Left lung (tissue), 14 donors: ENCODE measurements at places on chromosomes 2 and 18. TPM values are rescaled to one million over a fixed set of nuclear protein-coding genes. Genes with fewer than 3 reads are reported as not detected.

MGAT4A gene
- polyA plus RNA-seq = 15.4 TPM

DHRS9 gene
- 0.41 TPM for polyA plus RNA-seq

RGPD4 gene
- polyA plus RNA-seq = not detected

GNLY gene
- polyA plus RNA-seq = 0.90 TPM

SOWAHC gene
- polyA plus RNA-seq = 12.1 TPM

TTR gene
- 0.32 TPM for polyA plus RNA-seq

IL36B gene
- polyA plus RNA-seq = not detected

DNA sequence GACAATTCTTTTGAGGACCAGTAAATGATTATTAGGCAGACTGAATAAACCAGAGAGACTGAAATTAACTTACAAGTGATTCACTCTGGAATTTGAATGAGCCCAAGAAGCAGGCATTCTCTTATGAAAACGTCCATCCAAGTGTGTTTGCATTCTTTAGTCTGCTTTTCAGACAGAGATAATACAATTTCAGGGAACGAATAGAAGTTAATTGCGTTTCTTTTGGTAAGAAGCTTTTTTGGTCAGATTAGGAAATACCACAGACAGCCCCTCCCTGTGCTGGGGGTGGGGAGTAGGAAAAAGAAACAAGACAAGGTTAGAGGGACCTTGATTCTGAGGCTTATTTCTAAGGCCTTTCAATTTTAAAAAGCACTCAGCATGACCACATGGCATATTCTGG lies 874.4 kb downstream of the SUCLG1 start:
- H3K36me3 ChIP-seq = no peaks in the 10 kb centered on the region
- H3K4me1 ChIP-seq = no peaks in the 10 kb centered on the region
- DNase-seq = no peak
- H3K27ac ChIP-seq = no peak overlapping the region

DNA sequence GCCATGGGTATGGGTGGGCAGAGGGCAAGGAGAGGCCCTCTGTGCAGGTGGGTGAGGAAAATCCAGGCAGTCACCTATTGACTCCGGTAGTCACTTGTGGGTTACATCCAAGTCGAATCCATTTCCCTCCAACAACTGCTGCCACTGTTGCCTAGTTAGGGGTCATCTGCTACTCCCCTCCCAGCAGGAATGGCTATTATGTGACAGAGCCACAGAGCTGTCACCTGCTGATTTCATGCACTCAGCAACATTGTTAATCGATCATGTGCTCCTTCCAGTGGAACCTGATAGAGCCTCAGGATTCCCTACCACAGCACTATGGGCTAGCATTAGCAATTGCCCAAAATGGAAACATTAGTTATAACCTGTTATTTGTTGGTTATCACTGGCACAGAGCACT lies 31.4 kb downstream of the POLR1A start:
- peaks cover 11% of the 10 kb centered on the region for H3K4me1 ChIP-seq
- H3K4me3 ChIP-seq = no peak overlapping the region
- no peaks in the 10 kb centered on the region for H3K27me3 ChIP-seq
- no peak for DNase-seq
- peaks cover 62% of the 10 kb centered on the region for H3K36me3 ChIP-seq

- no peak overlapping the region for H3K27ac ChIP-seq
- H3K4me3 ChIP-seq = no peak overlapping the region
- H3K36me3 ChIP-seq = no peaks in the 10 kb centered on the region
- H3K27me3 ChIP-seq = no peaks in the 10 kb centered on the region
- no peak for DNase-seq
These were observed 38.1 kb upstream of the TCF7L1 start for GRCh38 chr2:85095094-85095493.

DNA sequence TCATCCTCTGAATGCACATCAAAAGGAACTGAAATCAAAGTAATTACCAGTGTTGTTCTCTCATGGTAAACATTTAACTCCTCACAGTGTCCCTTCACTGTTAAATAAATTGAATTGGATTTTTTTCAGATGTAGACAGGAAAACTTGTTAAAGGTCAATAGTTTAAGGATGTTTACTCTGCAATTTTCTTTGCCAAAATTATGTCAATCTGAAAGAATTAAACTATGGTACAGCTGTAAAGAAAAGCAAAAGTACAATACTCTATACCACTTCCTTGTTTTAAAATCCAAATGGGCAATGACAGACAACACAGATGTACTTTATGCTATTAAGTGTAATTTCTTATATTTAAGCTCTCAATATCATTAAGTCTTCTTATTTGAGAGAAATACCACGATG lies 153.2 kb downstream of the WDPCP start:
- H3K27me3 ChIP-seq = no peaks in the 10 kb centered on the region
- no peak for DNase-seq
- H3K4me3 ChIP-seq = no peak overlapping the region
- peaks cover 4% of the 10 kb centered on the region for H3K4me1 ChIP-seq

- no peaks in the 10 kb centered on the region for H3K27me3 ChIP-seq
- peak overlapping the region; percentile 81 for H3K27ac ChIP-seq
- H3K4me1 ChIP-seq = peaks cover 27% of the 10 kb centered on the region
- DNase-seq = no peak
These were observed 35.4 kb downstream of the INSIG2 start for GRCh38 chr2:118123561-118124232.

GRCh38 chr18:3716116-3716660 lies 266.2 kb downstream of the TGIF1 start:
- no peaks in the 10 kb centered on the region for H3K4me1 ChIP-seq
- DNase-seq = no peak
- H3K4me3 ChIP-seq = no peak overlapping the region
- H3K27me3 ChIP-seq = no peaks in the 10 kb centered on the region
- no peak overlapping the region for H3K27ac ChIP-seq
- H3K36me3 ChIP-seq = no peaks in the 10 kb centered on the region

GRCh38 chr2:137969418-137969765 lies 5.1 kb downstream of the HNMT start:
- no peaks in the 10 kb centered on the region for H3K36me3 ChIP-seq
- no peaks in the 10 kb centered on the region for H3K27me3 ChIP-seq
- peaks cover 31% of the 10 kb centered on the region for H3K4me1 ChIP-seq
- peak; percentile 30 for DNase-seq
- no peak overlapping the region for H3K4me3 ChIP-seq

GRCh38 chr18:23200756-23201155 lies 65.5 kb downstream of the CABLES1 start:
- no peaks in the 10 kb centered on the region for H3K36me3 ChIP-seq
- no peak overlapping the region for H3K4me3 ChIP-seq
- H3K27me3 ChIP-seq = no peaks in the 10 kb centered on the region
- DNase-seq = no peak
- H3K4me1 ChIP-seq = no peaks in the 10 kb centered on the region
- no peak overlapping the region for H3K27ac ChIP-seq

- no peak overlapping the region for H3K4me3 ChIP-seq
- DNase-seq = no peak
- no peaks in the 10 kb centered on the region for H3K4me1 ChIP-seq
- no peaks in the 10 kb centered on the region for H3K27me3 ChIP-seq
- no peak overlapping the region for H3K27ac ChIP-seq
These were observed 93.4 kb upstream of the MAP4K3 start for GRCh38 chr2:39530411-39530866.

- no peaks in the 10 kb centered on the region for H3K36me3 ChIP-seq
- no peak overlapping the region for H3K4me3 ChIP-seq
- no peak overlapping the region for H3K27ac ChIP-seq
- H3K4me1 ChIP-seq = no peaks in the 10 kb centered on the region
These were observed 3.7 kb upstream of the UGT1A6 start for GRCh38 chr2:233689031-233689430.

- H3K27me3 ChIP-seq = no peaks in the 10 kb centered on the region
- DNase-seq = no peak
- H3K27ac ChIP-seq = no peak overlapping the region
- no peaks in the 10 kb centered on the region for H3K36me3 ChIP-seq
- no peaks in the 10 kb centered on the region for H3K4me1 ChIP-seq
These were observed 504.2 kb downstream of the ARHGAP15 start for GRCh38 chr2:143633419-143633818.

- H3K36me3 ChIP-seq = no peaks in the 10 kb centered on the region
- no peak for DNase-seq
- peaks cover 30% of the 10 kb centered on the region for H3K4me1 ChIP-seq
- no peaks in the 10 kb centered on the region for H3K27me3 ChIP-seq
- no peak overlapping the region for H3K4me3 ChIP-seq
These were observed 6.3 kb downstream of the B3GNT2 start for GRCh38 chr2:62202019-62202722.

- H3K27ac ChIP-seq = peak within 1 kb of the TSS; percentile 100
- peak within 1 kb of the TSS; percentile 63 for H3K4me3 ChIP-seq
- H3K27me3 ChIP-seq = no peaks in the 10 kb centered on the region
- peak; percentile 96 for DNase-seq
These were observed at the start of gene CHCHD5 for GRCh38 chr2:112584134-112584890. TSS of gene CHCHD5 (plus strand) at chr2:112584609. CDS start at chr2:112584648, 39 bp downstream.

GRCh38 chr2:17373041-17373440 lies 145.2 kb downstream of the RAD51AP2 start:
- H3K4me1 ChIP-seq = no peaks in the 10 kb centered on the region
- no peaks in the 10 kb centered on the region for H3K27me3 ChIP-seq
- H3K27ac ChIP-seq = no peak overlapping the region
- H3K36me3 ChIP-seq = no peaks in the 10 kb centered on the region
- DNase-seq = no peak
- no peak overlapping the region for H3K4me3 ChIP-seq

- DNase-seq = no peak
- no peaks in the 10 kb centered on the region for H3K36me3 ChIP-seq
- no peak overlapping the region for H3K4me3 ChIP-seq
These were observed 70.1 kb downstream of the XDH start for GRCh38 chr2:31344447-31344846.

GRCh38 chr2:86078774-86079545 lies 26.7 kb downstream of the POLR1A start:
- no peaks in the 10 kb centered on the region for H3K36me3 ChIP-seq
- peaks cover 16% of the 10 kb centered on the region for H3K4me1 ChIP-seq
- no peak overlapping the region for H3K27ac ChIP-seq
- DNase-seq = no peak
